Esophagus mucosa (tissue), 1 donor: ENCODE measurements at places on chromosomes 11 and 22.

- no peak for ATAC-seq
These were observed 258.1 kb downstream of the RAB38 start for GRCh38 chr11:87917111-87917510.

GRCh38 chr22:45784357-45785277 lies 113.0 kb downstream of the ATXN10 start:
- ATAC-seq, result peak; percentile 45

DNA sequence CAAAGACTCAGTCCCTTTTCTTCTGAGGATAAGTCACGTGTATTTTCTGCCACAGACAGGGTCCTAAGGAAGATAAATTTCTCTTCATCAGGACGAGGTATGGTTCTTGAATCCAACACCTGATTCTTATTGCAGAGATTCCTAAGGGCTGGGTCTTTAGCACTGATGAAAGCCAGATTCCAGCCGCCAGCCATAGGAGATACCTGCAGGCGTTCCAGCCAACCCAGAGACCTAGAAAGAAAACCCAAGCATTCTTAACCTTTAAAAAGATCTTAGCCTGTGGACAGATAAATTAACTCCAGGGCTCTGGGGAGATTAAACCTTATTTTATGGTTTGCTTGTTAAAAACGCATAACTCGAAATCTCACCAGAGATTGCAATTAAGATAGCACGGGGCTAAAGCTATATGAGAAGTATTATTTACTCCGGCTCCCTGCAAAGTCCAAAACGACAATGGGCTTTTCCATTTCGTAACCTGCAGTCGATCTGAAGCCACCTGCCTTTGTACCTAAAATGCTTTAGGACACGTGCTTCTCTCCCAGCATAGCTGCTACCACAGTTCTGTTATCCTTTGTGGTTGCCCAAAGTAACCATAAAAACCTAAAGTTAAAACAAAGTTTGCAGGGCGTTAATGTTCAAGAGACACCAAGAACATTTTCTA lies 104.5 kb downstream of the NXPE2 start:
- ATAC-seq, result no peak

DNA sequence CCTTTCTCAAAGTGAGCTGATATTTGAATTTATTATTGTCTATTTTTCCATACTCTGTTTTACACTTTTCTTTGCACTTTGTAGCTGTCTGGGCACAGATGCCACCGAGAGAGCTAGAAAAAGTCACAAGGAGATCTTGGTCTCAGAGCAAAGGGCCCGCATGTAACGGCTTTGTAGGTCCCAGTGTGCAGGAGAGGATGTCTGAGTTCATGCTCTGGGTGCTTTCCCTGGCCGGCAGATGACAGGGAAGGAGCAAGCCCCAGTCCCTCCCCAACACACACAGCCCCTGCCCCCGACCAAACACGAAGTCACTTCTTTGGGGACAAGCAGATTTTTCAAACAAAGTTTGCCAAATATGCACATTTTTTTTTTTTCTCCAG lies 55.8 kb downstream of the SMIM38 start:
- ATAC-seq, result no peak

- no peak for ATAC-seq
These were observed 4.6 kb upstream of the P2RY2 start for GRCh38 chr11:73213196-73214143.

DNA sequence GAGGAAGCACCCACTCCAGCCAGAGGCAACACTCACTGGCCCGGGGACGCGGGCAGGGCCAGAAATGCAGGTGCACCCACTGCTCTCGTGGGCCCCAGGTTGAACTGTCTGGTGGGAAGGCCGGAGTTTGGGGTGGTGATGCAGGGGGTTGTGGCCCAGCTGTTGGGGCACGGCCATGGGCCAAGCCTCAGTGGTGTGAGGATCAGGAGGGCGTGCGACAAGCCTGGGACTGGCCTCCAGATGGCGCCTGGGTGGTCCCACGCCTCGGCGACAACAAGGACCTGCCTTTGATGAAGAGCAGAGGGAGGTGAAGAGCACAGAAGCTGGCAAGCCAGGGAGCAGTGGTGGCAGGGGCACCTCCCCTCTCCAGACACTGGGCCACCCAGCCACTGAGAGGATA lies 240.8 kb downstream of the BRD1 start:
- ATAC-seq, result no peak

- ATAC-seq, result peak; percentile 92
These were observed 32.1 kb downstream of the UQCR10 start for GRCh38 chr22:29799217-29799680.

DNA sequence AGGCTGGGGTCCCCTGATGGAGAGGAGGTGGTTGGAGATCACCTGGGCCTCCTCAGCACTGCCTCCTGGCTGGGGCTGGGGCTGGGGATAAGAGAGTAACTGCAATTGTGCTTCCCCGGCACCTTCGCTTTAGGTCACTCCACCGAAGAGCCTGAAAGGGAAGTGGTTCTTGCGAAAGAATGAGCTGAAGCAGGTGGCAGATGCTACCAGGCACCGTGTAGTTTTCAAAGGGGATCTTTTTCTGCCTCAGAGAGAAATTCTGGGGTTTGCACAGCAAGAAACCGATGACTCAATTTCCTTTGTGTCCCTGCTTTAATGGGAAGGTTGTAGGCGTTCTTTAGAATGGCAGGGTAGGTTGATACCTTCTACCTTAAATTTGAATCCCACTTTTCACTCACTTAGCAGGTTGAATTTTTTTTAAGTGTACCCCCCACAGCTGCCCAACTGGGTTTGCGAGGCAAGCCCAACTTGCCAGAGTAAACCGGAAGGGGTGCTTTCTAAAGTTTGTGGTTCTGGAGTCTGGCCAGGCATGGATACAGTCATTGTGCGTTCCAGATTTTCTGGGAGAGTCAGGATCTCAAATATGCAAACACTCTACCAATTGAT lies 5.3 kb downstream of the CD44 start:
- ATAC-seq, result peak; percentile 46

- no peak for ATAC-seq
These were observed 2.9 kb downstream of the SPINDOC start for GRCh38 chr11:63816166-63816565.

DNA sequence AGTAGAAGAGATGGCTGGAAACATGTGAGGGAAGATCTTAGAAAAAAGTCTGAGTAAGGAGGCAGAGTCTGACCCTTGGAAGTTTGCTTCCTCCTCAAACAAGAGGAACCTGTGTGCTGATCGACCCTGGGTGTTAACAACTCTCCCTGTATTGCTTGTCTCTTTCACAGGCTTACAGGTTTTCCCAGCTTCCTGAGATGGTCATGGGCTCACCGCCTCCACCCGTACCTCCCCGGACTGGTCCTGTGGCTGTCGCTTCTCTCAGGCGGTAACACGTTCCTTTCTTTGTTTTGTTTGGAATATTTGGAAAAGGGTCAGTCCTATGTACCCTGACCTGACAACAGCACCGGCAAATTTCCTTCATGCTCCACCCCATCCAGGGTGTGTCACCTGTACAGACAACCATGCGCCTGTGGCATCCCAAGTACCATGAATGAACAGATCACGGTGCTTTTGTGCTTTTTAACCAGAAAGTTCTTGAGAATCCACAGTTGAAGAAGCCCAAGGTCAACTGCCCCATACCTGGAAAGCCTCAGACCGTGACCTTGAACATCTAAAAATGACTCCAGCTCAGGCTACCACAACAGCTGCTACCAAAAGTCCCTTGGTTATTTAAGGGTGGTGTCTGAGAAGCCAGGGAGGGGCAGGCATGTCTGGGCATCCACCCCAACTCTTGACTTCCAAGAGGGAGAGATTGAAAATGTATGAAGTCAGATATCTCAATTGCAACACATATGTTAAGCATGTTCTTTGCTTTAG lies 44.6 kb downstream of the C11orf91 start:
- ATAC-seq, result peak; percentile 88

GRCh38 chr22:17786435-17787161 lies 12.3 kb upstream of the BID start:
- peak; percentile 54 for ATAC-seq

GRCh38 chr11:41403458-41403857 lies 56.0 kb downstream of the LRRC4C start:
- ATAC-seq, result no peak

- peak; percentile 56 for ATAC-seq
These were observed 419 bp downstream of the ANKRD49 start for GRCh38 chr11:94494126-94494680.

GRCh38 chr11:8249482-8249881 lies 14.2 kb downstream of the LMO1 start:
- no peak for ATAC-seq

DNA sequence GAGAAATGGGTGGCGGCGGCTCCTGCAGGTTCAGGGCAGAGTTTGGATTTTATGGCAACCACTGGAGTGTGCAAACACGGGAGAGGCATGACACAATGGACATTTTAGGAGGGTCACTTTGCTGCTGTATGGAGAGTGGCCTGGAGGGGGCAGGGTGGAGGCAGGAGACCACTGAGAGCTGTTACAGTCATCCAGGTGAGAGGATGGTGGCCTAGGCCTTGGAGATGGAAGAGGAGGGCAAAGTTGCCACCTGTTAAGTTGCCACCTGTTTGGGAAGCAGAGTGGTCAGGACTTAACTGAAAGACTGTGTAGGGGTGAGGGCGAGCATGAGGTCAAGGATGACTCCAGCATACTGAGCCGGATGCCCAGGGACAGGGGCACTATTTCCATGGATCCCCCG lies 2.3 kb upstream of the RAD9A start:
- ATAC-seq, result no peak

DNA sequence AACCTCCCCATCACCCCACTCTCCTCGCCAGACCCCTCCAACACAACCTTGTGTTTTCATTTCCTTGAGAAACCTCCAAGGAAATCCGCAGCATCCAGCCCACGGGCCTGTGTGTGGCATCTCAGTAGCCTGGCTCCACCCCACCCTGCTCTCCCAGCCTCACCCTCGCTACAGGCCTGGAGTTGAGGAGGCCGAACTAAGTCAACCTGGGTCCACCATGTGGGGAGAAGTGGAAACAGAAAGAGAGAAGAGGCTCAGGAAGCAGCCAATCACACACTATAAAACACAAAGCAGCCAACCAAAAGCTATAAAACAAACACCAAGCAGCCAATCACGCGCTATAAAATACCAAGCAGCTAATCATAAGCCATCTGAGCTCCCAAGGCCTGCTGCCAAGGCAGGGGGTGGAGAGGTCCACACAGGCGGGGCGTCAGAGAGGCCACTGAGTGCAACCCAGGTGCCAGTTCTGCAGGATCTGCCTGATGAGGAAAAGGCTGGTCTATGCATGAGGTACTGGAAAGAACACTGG lies 72.0 kb downstream of the MICAL3 start:
- peak; percentile 75 for ATAC-seq

GRCh38 chr11:2524446-2525165 lies 79.8 kb downstream of the KCNQ1 start:
- ATAC-seq, result no peak

- no peak for ATAC-seq
These were observed 12.2 kb downstream of the RIBC2 start for GRCh38 chr22:45425531-45426265.

DNA sequence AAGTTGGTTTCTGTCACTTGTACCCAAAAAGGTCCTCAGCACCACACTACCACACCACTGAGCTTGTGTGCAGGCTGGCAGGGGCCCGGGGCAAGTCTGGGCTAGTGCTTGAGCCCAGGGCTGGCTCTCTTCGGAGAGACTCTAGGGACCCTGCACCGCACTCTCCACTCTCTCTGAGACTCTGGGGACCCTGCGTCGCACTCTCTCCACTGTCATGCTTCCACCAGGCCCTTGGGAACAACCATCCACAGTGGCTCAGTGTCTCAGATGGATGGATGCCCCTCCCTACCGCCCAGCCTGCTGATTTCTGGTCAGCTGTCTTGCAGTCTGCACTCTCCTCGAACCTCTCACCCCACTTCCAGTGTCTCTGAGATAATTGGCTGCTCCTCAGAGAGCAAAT lies 2.0 kb upstream of the SBF1 start:
- ATAC-seq, result no peak

DNA sequence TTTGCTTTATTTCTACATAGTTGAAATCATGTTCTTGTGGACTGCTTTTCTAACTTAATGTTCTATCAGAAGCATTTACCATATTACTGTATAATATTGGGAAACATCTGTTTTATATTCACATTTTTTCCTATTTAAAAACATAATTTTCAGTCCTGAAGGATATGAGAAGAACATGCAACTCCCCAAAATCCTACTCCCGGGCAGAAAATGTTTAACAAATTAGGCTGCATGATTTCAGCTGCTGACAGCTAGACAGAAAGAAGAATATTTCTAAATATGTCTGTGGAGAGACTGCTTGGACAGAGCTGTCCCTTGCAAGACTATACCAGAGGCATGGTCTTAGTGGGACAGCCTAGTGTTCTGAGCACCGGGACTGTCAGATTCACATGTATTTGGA lies 15.7 kb upstream of the AMPD3 start:
- no peak for ATAC-seq

DNA sequence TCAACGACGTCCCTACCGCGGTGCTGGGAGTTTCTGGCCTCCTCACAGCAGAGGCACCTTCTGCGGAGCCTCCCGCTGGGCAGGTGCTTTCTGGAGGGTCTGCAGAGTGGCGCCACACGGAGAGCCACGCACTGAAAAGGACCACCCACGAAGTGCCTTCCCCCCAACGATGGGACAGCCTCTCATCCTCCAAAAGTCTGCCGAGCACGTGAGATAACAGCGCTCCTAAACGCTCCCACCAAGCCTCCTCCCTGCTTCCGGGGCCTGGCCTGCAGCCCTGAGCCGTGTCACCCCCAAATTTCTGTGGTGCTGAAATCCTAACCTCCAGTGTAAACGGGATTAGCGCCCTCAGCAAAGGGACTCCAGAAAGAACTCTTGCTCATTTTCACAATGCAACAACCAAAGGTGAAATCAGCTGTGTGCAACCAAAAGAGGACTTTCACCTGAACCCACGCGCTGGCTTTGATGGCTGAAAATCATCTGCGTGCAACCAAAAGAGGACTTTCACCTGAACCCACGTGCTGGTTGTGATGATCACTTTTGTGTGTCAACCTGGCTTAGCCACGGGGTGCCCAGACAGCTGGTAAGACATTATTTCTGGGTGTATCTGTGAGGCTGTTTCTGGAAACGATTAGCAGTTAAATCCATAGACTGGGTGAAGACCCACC lies 924.6 kb downstream of the BRD1 start:
- no peak for ATAC-seq

GRCh38 chr11:12060385-12060985 lies 49.9 kb upstream of the MICAL2 start:
- ATAC-seq, result no peak

- ATAC-seq, result no peak
These were observed at the start of gene APLNR for GRCh38 chr11:57237204-57237681. APLNR (minus strand) TSS chr11:57237250; CDS start chr11:57237004, 246 bp downstream.

DNA sequence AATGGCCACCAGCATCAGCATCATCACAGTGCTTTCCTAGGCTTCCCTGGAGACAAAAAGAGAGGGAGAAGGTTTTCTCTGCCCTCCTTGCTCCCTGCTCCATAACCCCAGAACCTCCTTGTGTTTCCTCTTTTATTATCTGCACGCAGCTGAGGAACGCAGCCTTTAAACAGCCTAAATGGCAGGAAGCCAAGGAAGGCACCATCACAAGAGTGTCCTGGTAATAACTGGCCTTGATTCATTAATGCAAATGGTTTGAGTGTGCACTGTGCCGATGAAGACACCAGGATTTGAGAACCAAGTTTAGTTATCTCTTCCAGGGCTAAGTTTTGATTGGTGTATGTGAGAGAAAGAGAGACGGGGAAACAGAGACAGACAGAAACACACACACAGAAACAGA lies 29.4 kb upstream of the DRD2 start:
- ATAC-seq, result no peak

- no peak for ATAC-seq
These were observed 91.7 kb upstream of the OR4B1 start for GRCh38 chr11:48124880-48125279.
